ENCODE measurements at places on chromosomes 2 and 18. TPM values are rescaled to one million over a fixed set of nuclear protein-coding genes. Genes with fewer than 3 reads are reported as not detected.

DNA sequence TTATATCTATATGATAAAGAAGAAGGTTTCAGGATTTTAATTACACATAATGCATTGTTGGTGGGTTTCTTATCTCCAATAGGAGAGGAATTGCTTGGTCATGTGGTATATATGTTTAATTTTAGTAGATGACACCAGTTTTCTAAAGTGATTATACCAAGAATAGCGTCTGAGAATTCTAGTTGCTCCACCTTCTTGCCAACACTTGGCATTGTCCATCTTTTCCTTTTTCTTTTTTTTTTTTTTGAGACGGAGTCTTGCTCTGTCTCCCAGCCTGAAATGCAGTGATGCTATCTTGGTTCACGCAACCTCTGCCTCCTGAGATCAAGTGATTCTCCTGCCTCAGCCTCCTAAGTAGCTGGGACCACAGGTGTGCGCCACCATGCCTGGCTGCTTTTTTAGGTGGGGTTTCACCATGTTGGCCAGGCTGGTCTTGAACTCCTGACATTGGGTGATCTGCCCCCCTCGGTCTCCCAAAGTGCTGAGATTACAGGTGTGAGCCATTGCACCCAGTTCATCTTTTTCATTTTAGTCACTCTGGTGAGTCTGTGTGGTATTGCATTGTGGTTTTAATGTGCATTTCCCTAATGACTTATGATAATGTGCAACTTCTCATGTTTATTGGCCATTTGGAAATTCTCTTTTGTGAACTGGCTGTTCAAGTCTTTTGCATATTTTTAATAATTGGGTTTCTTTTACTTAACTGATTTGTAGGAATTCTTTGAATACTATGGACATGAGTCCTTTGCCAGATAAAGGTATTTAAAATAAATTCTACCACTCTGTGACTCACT, 37.3 kb upstream of the ZNF512 start:
- H3K36me3 ChIP-seq: no peaks in the 10 kb centered on the region
- H3K27me3 ChIP-seq: no peaks in the 10 kb centered on the region
- H3K4me1 ChIP-seq: no peaks in the 10 kb centered on the region
- no peak overlapping the region for H3K27ac ChIP-seq

GRCh38 chr2:105449076-105449475, 50.2 kb upstream of the FHL2 start:
- no peak for DNase-seq
- no peaks in the 10 kb centered on the region for H3K36me3 ChIP-seq
- no peak overlapping the region for H3K4me3 ChIP-seq
- peaks cover 10% of the 10 kb centered on the region for H3K4me1 ChIP-seq
- no peak overlapping the region for H3K27ac ChIP-seq
- peaks cover 1% of the 10 kb centered on the region for H3K27me3 ChIP-seq

GRCh38 chr2:141900826-141901225, 230.0 kb downstream of the LRP1B start:
- H3K4me1 ChIP-seq: no peaks in the 10 kb centered on the region
- no peak for DNase-seq
- no peak overlapping the region for H3K4me3 ChIP-seq
- no peaks in the 10 kb centered on the region for H3K36me3 ChIP-seq
- H3K27ac ChIP-seq: no peak overlapping the region

The IKZF2 gene
- total RNA-seq: 15.5 TPM

GRCh38 chr2:48346124-48346536, 183.8 kb upstream of the STON1 start:
- DNase-seq: peak; percentile 84
- H3K4me1 ChIP-seq: peaks cover 14% of the 10 kb centered on the region
- H3K27me3 ChIP-seq: no peaks in the 10 kb centered on the region
- H3K4me3 ChIP-seq: no peak overlapping the region
- peak overlapping the region; percentile 33 for H3K27ac ChIP-seq
- no peaks in the 10 kb centered on the region for H3K36me3 ChIP-seq

GRCh38 chr18:28359176-28359575, 182.2 kb upstream of the CDH2 start:
- H3K4me3 ChIP-seq: no peak overlapping the region
- H3K27ac ChIP-seq: no peak overlapping the region
- H3K36me3 ChIP-seq: no peaks in the 10 kb centered on the region
- no peaks in the 10 kb centered on the region for H3K27me3 ChIP-seq
- DNase-seq: no peak

Data from astrocyte (in vitro differentiated cells and primary cell).